Hepatocyte (in vitro differentiated cells): ENCODE measurements at places on chromosomes 5 and 9. TPM values are rescaled to one million over a fixed set of nuclear protein-coding genes. Genes with fewer than 3 reads are reported as not detected.
A peak's percentile ranks its signal among the peaks of the same experiment; 100 is the strongest.

LMNB1 gene
- polyA plus RNA-seq = 7.5 and 12.9 TPM in 2 replicates

TMEM232 gene
- polyA plus RNA-seq = 1.3 and 2.8 TPM in 2 replicates

C1QTNF2 gene
- 1.5 and 1.6 TPM in 2 replicates for polyA plus RNA-seq

PCDHGB4 gene
- 14.2 and 17.9 TPM in 2 replicates for polyA plus RNA-seq

TYRP1 gene
- 8.6 and 10.3 TPM in 2 replicates for polyA plus RNA-seq

NR2F1 gene
- polyA plus RNA-seq = 7.3 and 8.9 TPM in 2 replicates

PTAR1 gene
- polyA plus RNA-seq = 10.8 and 13.4 TPM in 2 replicates

- H3K27ac ChIP-seq = no peak overlapping the region
- no peaks in the 10 kb centered on the region for H3K27me3 ChIP-seq
- no peaks in the 10 kb centered on the region for H3K4me1 ChIP-seq
Observed at GRCh38 chr5:33462456-33462855, 21.7 kb downstream of the TARS1 start.

GRCh38 chr9:99085949-99086948 is 18.7 kb upstream of the TGFBR1 start:
- H3K4me3 ChIP-seq = no peak overlapping the region
- H3K4me1 ChIP-seq = no peaks in the 10 kb centered on the region
- H3K27ac ChIP-seq = no peak overlapping the region
- H3K36me3 ChIP-seq = no peaks in the 10 kb centered on the region
- DNase-seq = no peak
- H3K27me3 ChIP-seq = no peaks in the 10 kb centered on the region

DNA sequence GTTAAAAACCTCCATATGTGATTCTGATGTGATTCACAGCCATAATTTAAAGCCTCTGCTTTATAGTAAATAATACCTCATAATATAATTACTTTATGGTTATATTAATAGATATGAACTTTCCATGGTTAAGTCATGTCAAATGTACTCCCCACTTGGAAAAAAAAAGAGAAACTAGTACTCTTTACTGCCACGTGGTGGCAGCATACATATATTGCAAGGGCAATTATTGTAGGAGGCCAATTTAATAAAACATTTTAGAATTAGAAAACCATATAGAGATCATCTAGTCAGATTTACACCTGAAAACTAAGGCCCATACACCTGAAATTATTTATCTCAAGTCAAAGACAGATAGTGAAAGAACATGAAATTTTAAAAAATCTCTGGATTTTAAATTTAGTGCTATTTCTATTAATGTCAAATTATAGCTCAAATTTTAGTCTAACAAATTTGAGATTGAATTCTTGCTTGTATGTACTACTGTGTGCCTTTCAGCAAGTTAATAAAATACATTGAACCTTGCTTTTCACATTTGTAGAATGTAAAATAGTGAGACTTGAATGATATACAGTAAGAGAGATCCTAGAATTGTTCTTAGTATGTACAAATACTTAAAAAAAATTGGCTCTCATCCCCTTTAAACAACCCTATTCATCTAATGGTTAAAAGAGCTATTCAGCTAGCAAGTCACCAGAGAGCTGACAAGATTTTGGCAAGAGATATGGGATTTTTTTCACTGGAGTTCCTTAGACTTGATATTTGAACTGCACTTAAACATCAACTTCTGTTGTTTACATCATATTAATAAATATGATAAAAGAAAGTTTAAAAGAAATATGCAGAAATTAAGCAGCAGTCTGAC is 603.8 kb downstream of the TLE4 start:
- H3K4me3 ChIP-seq = no peak overlapping the region
- H3K27ac ChIP-seq = no peak overlapping the region
- no peaks in the 10 kb centered on the region for H3K27me3 ChIP-seq
- H3K4me1 ChIP-seq = no peaks in the 10 kb centered on the region

GRCh38 chr9:109780453-109781033 is 545 bp downstream of the PALM2AKAP2 start:
- H3K36me3 ChIP-seq = no peaks in the 10 kb centered on the region
- peak overlapping the region; percentile 79 for H3K27ac ChIP-seq
- no peak for DNase-seq
- H3K27me3 ChIP-seq = peaks cover 32% of the 10 kb centered on the region

DNA sequence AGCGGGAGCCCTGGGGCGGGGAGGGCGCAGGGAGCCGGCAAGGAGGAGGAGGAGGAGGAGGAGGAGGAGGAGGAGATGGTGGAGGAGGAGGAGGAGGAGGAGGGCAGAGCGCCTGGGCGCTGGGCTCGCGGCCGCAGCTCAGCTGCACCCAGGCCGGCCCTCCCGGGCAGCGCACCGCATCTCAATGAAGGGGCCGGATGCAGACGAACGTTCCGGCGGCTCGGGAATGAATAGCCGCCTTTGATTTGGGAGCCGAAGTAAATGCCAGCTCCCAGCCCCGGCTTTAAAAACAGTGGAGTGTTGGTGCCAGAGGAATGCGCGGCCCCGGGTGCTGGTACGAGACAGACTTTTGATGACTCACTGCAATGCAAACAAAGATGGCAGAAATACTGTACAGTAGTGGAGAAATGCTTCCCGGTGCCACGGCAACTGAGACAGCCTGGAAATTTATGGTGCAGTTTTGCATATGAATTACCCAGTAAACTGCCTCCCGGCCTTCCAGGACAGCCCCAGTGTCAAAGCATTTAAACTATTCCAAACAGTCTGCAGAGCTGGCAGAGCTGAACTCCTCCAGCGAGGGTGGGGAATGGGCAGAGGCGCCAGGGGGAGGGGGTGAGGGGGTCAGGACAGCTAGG is 43.1 kb downstream of the NACC2 start:
- H3K4me1 ChIP-seq = peaks cover 34% of the 10 kb centered on the region
- H3K4me3 ChIP-seq = peak overlapping the region; percentile 77
- H3K27ac ChIP-seq = peak overlapping the region; percentile 74
- no peaks in the 10 kb centered on the region for H3K27me3 ChIP-seq

DNA sequence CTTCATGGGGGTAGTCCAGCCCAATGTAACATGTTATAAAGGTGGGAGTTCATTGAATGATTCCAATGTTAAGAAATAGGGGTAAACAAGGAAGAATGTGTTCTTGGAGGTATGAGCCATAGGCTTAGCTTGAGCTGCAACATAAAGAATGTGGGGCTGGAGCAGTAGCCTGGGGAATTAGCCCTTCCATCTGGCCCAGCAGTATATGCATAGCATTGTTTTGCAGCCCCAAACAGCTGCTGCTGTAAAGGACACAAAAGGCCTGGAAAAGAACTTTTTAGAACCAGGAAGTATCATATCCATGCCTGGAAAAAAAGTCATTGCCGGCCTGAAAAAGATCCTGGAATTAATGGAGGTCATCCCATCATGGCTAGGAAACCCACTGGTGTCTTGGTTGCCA is 55.8 kb upstream of the SMARCA2 start:
- DNase-seq = no peak
- no peaks in the 10 kb centered on the region for H3K36me3 ChIP-seq
- H3K27ac ChIP-seq = no peak overlapping the region

- H3K36me3 ChIP-seq = no peaks in the 10 kb centered on the region
- DNase-seq = no peak
- H3K4me1 ChIP-seq = peaks cover 6% of the 10 kb centered on the region
Observed at GRCh38 chr9:86648828-86649170, 294.6 kb upstream of the TUT7 start.

GRCh38 chr9:77896938-77897667 is 134.5 kb downstream of the GNAQ start:
- H3K36me3 ChIP-seq = no peaks in the 10 kb centered on the region
- no peak for DNase-seq
- no peaks in the 10 kb centered on the region for H3K4me1 ChIP-seq
- no peaks in the 10 kb centered on the region for H3K27me3 ChIP-seq
- no peak overlapping the region for H3K27ac ChIP-seq

GRCh38 chr9:74041588-74041987 is 455.5 kb upstream of the RORB start:
- no peak for DNase-seq
- no peaks in the 10 kb centered on the region for H3K27me3 ChIP-seq
- no peak overlapping the region for H3K27ac ChIP-seq
- H3K36me3 ChIP-seq = no peaks in the 10 kb centered on the region
- peaks cover 4% of the 10 kb centered on the region for H3K4me1 ChIP-seq

- H3K36me3 ChIP-seq = no peaks in the 10 kb centered on the region
- H3K27me3 ChIP-seq = no peaks in the 10 kb centered on the region
- peak overlapping the region; percentile 85 for H3K27ac ChIP-seq
- H3K4me1 ChIP-seq = peaks cover 10% of the 10 kb centered on the region
- DNase-seq = peak; percentile 77
Observed at GRCh38 chr5:76403766-76404222, 709 bp downstream of the IQGAP2 start.

- no peak overlapping the region for H3K27ac ChIP-seq
- no peak for DNase-seq
- no peaks in the 10 kb centered on the region for H3K4me1 ChIP-seq
- H3K27me3 ChIP-seq = no peaks in the 10 kb centered on the region
- H3K4me3 ChIP-seq = no peak overlapping the region
Observed at GRCh38 chr5:149766460-149767280, 36.6 kb downstream of the PPARGC1B start.

- no peak for DNase-seq
- H3K36me3 ChIP-seq = no peaks in the 10 kb centered on the region
- H3K4me3 ChIP-seq = no peak overlapping the region
- peaks cover 22% of the 10 kb centered on the region for H3K4me1 ChIP-seq
Observed at GRCh38 chr9:136721339-136722092, 9.1 kb downstream of the DIPK1B start.

GRCh38 chr9:130707225-130707976 is 13.8 kb downstream of the EXOSC2 start:
- no peak overlapping the region for H3K27ac ChIP-seq
- H3K27me3 ChIP-seq = no peaks in the 10 kb centered on the region
- H3K36me3 ChIP-seq = no peaks in the 10 kb centered on the region
- H3K4me3 ChIP-seq = no peak overlapping the region

- H3K4me3 ChIP-seq = no peak overlapping the region
- no peaks in the 10 kb centered on the region for H3K27me3 ChIP-seq
- peak overlapping the region; percentile 68 for H3K27ac ChIP-seq
- DNase-seq = peak; percentile 8
- H3K4me1 ChIP-seq = peaks cover 18% of the 10 kb centered on the region
- H3K36me3 ChIP-seq = no peaks in the 10 kb centered on the region
Observed at GRCh38 chr9:81031422-81032029, 657.8 kb downstream of the TLE1 start.

GRCh38 chr5:24642022-24642421 is 2.8 kb downstream of the CDH10 start:
- no peak overlapping the region for H3K27ac ChIP-seq
- no peaks in the 10 kb centered on the region for H3K36me3 ChIP-seq
- no peak overlapping the region for H3K4me3 ChIP-seq
- DNase-seq = peak; percentile 43
- H3K27me3 ChIP-seq = no peaks in the 10 kb centered on the region

DNA sequence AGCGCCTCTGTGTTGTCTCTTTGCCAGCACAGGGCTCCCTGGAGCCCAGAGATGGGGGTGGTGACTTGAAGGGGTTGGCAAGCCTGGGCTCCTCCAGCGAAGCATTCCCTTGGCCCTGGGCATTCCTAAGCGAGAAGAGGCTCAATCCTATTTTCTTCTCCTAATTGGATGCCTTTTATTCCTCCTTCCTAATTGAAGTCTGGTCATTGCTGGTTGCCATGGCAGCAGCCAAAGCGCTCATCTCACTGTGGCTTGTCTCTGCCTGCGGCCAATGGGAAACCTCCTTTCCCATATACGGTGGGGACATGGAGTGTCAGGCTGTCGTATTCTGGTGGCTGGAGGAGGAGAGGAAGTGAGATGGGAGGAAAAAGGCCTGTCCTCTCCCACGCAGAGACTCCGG is 52.3 kb upstream of the RARS1 start:
- no peak overlapping the region for H3K4me3 ChIP-seq
- peaks cover 10% of the 10 kb centered on the region for H3K4me1 ChIP-seq
- H3K27me3 ChIP-seq = no peaks in the 10 kb centered on the region
